ENCODE measurements at places on chromosomes 6 and 20. TPM values are rescaled to one million over a fixed set of nuclear protein-coding genes. Genes with fewer than 3 reads are reported as not detected.

Gene THBS2
- polyA plus RNA-seq, result 0.06 TPM

Gene SLC52A3
- not detected for polyA plus RNA-seq

DNA sequence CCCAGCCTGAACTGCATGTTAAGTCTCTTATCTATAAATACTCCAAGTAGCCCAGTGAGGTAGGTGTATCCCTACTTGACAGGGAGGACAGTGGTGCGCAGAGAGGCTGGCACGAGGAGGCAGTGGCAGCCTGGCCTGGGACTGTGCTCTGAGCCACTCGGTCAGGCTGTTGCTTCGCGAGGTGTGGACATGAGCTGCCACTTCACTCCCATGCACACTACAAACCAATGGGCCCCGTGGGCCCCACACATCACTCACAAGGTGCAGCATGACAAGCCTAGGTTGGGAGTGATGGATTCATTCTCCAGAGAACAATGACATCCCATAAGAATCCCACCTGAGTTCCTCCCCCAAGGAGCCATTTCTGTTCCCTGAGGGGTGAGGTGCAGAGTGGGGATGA is 54.9 kb downstream of the TMEM242 start:
- DNase-seq, result no peak

Gene TCF21
- not detected for polyA plus RNA-seq

- no peak for DNase-seq
Measured at GRCh38 chr6:168377484-168377855, 57.9 kb upstream of the DACT2 start.

Gene CNKSR3
- 0.13 TPM for polyA plus RNA-seq

- DNase-seq, result peak; percentile 64
Measured at GRCh38 chr20:63102721-63103375, 96.1 kb upstream of the BHLHE23 start.

Gene CDSN
- polyA plus RNA-seq, result not detected

DNA sequence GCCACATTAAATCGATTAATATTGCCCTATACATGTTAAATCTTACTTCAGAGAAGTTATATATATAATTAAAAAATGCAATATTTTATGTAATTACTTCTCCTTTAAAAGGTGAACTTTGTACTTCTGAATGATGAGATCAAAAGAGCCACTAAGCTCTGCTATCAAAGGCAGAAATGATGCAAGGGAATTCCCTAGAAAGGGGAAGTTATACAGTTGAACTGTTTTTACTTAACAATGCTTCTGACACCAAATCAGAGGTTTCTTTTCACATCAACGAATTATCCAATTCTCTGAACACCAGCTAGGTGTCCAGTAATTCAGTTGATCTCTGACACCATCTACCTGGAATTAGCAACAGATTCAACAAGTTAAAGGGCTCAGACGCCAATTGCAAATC is 319.9 kb upstream of the TSHZ2 start:
- DNase-seq, result no peak

Gene TMEM74B
- not detected for polyA plus RNA-seq

GRCh38 chr20:9225879-9226278 is 157.0 kb downstream of the PLCB4 start:
- DNase-seq, result no peak

DNA sequence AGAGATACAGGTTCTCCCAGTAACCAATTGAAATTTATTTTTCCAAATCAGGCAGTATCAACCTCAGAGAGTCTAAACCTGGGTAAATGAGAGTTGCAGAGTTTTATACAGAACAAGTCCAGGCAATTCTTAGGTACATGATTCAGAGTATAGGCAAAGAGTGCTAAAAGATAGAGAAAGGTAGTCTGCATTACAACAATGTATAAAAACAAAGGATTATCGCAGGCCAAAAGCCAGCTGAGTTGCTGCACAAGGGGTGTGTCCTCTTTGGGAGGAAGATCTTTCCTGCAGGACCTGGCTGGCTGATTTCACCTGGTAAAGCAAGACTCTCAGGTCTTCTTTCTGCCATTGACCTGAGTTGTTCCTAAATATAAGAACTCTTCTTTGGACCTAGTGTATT is 48.9 kb upstream of the ECHDC1 start:
- no peak for DNase-seq

DNA sequence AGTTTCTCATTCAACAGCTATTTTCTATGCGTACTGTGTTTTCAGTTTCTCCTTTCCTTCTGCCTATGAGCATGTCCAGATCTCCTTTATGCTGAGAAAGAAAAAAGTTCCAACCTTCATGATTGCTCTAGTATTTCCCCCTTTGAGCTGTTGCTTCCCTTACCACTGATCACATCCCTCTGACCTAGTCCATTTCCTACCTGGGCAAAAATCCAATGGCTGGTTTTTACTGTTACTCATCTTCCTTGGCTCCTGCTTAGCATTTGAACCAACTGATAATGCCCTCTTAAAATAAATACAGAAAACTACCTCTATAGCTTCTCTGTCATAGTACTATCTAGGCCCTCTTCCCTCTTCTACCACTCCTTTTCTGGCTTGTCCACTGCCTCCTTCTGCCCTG is 6.0 kb downstream of the RFX6 start:
- DNase-seq, result no peak

- DNase-seq, result no peak
Measured at GRCh38 chr6:123467392-123467791, 169.4 kb downstream of the TRDN start.

Gene DUSP15
- not detected for polyA plus RNA-seq

GRCh38 chr20:8368670-8369069 is 236.6 kb downstream of the PLCB1 start:
- no peak for DNase-seq

- no peak for DNase-seq
Measured at GRCh38 chr6:137402143-137402680, 92.0 kb downstream of the OLIG3 start.

Gene DEFB124
- not detected for polyA plus RNA-seq

DNA sequence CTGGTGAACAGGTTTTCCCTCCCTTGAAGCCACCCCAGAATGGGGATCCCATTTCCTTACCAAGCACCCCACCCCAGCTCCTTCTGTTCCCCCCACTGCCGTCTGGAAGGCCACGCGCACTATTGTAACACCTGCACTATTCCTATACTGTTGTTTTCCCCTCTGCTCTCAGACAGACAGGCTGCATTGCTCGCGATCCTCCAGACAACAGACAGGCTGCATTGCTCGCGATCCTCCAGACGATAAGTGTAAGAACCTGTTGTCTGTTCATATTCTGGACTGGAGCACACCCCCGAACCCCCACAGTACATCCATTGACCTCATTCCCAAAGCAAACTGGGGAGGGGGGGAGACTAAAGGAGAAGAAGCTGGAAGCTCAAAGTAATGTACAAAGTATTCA is 72.7 kb downstream of the LY86 start:
- DNase-seq, result no peak

Gene VGLL2
- polyA plus RNA-seq, result not detected

Gene CYP39A1
- not detected for polyA plus RNA-seq

GRCh38 chr20:48681873-48682426 is 145.8 kb downstream of the PREX1 start:
- DNase-seq, result no peak

- DNase-seq, result no peak
Measured at GRCh38 chr6:6689400-6690143, 101.1 kb downstream of the LY86 start.

Gene C6orf15
- polyA plus RNA-seq, result not detected

GRCh38 chr20:33522256-33522820 is 32.4 kb downstream of the CBFA2T2 start:
- no peak for DNase-seq

Gene OOEP
- 0.29 TPM for polyA plus RNA-seq

DNA sequence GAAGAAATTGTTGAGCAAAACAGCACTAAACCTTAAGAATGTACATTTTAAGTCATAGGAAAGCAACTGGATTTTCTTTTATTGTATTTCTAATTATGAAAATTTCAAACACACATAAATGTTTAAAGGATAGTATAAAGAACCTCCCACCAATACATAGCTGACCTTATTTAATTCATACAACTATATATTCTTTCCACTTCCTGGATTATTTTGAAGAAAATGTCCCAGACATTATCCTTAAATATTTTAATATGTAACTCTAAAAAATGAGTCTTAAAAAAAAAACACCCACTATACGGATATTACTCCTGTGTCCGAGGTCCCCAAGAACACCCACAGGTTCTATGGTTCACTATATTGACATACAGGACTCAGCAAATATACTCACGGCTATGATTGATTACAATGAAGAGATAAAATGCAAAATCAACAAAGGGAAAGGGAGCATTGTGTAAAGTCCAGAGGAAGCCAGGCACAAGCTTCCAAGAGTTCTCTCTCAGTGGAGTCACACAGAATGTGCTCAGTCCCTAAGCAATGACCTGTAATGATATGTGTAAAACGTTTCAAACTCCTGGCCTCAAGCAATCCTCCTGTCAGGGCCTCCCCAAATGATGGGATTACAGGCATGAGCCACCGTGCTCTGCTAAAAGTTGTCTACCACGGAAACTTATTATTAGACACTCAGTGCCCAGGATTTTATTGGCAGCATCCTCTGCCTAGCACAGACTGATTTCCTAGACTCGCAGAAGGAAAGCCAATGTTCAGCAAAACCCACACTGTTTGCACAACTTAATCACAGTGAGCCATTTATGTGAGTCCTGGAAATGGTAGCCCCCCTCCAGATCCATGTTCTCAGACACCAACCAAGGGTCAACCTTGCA is 23.2 kb downstream of the GLYATL3 start:
- DNase-seq, result no peak

GRCh38 chr6:7976485-7977056 is 66.0 kb upstream of the TXNDC5 start:
- DNase-seq, result no peak

GRCh38 chr20:57699395-57699794 is 10.4 kb downstream of the PMEPA1 start:
- no peak for DNase-seq

Gene CRISP3
- polyA plus RNA-seq, result not detected

DNA sequence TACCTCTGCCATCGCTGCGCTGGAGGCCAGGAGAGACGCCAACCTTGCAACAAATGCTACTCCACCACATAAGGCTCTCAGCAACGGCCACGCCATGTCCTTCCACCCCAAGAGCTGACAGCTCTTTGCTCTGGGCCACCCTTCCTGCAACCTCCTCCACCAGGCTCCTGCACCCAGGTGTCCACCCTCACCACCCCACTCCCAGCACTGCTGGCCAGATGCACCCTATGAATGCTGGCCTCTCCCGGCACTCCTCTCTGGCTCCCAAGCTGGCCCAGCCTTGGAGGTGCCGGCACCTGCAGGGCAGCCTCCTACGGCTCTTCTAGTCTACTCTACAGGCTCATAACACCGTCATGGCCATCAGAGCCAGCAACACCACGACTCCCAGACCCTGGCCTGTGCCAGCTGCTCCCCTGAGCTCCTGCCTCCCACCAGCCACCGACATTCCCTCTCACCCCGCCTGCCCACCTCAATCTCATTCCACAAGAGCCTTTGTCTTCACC is 11.2 kb downstream of the TAF4 start:
- no peak for DNase-seq

Gene SIRPA
- 0.29 TPM for polyA plus RNA-seq

DNA sequence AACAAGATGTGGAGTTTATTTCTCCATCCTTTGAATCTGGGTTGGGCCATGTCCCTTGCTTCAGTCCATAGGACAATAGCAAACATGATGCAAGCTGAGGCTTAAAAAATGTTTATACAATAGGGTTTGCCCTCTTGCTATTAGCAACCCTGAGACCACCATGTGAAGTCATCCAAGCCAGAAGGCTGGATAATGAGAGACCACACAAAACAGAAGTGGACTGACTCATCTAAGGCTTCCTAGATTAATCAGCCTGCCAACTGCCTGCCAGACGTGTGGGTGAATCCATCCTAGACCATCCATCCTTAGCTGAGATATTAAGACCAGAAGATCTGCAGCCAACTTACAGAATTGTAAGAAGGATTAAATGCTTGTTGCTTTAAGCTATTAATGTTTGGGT is 38.1 kb upstream of the ISM1 start:
- DNase-seq, result no peak

Gene DEF6
- polyA plus RNA-seq, result 90.7 TPM

- DNase-seq, result no peak
Measured at GRCh38 chr6:31557443-31558317, 10.3 kb downstream of the NFKBIL1 start.

GRCh38 chr6:162055365-162055764 is 672.2 kb downstream of the PRKN start:
- DNase-seq, result no peak

DNA sequence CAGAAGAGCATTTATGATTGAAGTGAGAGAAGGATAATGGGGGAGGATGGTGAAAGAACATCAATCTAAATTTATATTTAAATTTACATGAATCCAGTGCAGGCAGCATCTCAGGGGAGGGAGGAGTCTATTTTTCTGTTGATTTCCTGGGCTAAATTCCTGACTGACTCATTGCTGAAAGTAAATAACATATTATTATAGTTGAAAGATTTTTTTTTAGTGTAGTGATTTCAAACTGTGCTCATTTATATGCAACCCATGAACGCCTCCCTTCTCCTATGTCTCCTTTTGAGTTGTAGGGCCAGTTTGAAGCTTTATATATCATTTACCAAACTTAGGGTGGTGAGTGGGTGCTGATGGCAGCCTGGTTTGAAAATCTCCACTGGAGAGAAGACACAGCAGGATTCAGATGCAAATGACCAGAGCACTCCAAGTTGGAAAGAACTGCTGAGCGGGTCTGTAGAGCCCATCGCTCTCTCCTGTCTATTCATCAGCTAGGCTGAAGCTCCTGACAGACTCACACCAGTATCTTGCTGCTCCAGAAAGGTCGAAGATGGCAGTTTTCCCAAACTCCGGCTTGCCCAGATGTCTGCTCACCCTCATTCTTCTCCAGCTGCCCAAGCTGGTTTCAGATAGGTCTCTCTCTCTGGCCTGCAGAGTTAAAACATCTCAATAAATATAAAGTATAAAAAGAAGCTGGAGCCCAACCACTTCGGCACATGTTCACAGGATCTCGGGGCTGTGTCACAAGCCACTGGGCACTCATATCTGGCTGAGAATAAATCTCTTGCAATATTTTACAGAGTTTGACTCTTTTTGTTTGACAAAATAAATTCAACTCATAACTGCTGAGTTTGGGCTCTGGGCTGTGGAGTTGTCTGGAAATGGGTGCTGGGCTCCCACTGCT is 18.3 kb downstream of the BTN2A1 start:
- no peak for DNase-seq

GRCh38 chr6:155483858-155484257 is 28.2 kb upstream of the NOX3 start:
- DNase-seq, result no peak

GRCh38 chr6:18142591-18142861 is 12.4 kb downstream of the TPMT start:
- no peak for DNase-seq

Gene WFDC10B
- not detected for polyA plus RNA-seq

Data from immature natural killer cell (primary cell).